Forelimb muscle (tissue), 1 donor: ENCODE measurements at places on chromosomes 4 and X. TPM values are rescaled to one million over a fixed set of nuclear protein-coding genes. Genes with fewer than 3 reads are reported as not detected.

The FREM3 gene
- polyA plus RNA-seq: 0.15 TPM

The ADH1A gene
- polyA plus RNA-seq: 0.54 TPM

The CCNB3 gene
- 2.3 TPM for polyA plus RNA-seq

DNA sequence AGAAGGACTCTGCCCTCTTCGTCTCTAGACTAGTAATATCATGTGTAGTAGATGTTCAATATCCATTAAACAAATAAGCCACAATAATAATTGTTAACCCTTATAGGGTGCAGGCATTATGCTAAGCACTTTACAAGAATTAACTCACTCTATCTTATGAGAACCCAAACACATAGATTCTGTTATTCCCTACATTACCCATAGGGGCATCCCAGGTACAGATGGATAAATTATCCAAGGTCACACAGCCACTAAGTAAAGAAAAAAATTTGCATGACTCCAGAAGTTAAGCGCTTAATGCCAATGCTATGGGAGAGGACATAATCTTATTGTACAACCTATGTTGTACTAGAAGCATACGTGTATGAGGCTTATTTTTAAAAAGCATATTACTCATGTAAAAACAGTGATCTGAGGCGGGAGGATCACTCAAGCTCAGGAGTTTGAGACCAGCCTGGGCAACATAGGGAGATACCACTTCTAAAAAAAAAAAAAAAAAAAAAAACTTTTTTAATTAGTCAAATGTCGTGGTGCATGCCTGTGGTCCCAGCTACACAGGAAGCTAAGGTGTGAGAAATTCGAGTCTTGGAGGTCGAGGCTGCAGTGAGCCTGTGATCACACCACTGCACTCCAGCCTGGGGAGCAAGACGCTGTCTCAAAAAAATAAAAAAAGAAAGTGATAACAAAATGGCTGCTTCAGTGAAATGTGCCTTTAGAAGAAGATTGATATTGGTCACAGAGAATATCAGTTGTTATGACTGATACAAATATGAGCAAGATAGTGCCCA, 13.6 kb downstream of the LDB2 start:
- no peak for DNase-seq

DNA sequence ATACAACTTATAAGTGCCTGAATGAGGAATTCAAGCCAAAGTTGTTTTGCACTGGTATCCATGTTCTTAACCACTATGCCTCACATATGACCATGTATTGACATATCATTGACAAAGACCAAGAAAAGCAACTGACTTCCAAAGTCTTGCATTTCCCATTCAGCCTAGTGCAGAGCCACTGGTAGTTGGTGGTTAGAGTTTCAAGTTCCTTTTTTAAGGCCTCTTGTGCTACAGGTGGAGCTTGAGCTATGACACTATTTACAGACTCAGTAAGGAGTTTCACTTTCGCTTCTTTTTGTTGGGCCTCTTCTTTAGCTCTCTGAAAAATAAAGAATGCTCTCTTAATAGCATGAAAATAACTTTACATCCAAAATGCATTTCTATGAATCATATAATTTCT, 763.0 kb downstream of the DMD start:
- no peak for DNase-seq

DNA sequence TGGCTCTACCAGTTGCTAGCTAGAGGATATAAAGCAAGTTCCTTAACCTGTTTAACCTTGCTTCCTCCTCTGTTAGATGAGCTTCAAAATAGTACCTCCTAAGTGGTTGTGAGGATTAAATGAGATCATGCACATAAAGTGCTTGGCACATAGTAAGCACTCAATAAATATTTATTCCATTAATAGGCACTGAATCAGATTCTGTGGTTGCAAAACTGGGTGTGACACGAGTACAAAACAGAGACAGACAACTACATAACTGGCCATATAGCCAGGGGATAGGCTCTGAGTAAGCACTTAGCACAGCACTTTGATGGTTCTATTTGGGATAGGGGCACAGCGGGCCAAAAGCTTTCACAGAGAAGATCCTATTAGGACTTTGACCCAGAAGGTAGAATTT, 150.3 kb downstream of the RELL1 start:
- no peak for DNase-seq

DNA sequence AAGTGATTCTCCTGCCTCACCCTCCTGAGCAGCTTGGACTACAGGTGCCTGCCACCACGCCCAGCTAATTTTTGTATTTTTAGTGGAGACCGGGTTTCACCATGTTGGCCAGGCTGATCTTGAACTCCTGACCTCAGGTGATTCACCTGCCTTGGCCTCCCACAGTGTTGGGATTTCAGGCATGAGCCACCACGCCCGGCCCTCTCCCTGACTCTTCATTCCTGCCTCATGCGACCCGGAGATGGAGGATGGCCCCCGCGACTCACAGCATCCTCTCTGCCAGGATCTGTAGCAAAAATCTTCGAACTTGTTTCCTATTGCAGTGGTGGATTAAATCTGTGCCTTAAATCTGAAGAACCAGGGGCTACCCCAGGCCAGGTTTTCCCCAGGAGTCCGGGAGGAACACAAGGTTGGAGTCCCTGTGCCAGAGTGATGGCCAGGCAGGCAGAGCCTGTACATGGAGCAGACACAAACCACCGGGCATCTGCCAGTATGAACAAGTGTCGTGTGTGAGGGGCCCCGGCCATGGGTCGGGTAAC, 11.5 kb downstream of the CPLX1 start:
- DNase-seq: no peak

DNA sequence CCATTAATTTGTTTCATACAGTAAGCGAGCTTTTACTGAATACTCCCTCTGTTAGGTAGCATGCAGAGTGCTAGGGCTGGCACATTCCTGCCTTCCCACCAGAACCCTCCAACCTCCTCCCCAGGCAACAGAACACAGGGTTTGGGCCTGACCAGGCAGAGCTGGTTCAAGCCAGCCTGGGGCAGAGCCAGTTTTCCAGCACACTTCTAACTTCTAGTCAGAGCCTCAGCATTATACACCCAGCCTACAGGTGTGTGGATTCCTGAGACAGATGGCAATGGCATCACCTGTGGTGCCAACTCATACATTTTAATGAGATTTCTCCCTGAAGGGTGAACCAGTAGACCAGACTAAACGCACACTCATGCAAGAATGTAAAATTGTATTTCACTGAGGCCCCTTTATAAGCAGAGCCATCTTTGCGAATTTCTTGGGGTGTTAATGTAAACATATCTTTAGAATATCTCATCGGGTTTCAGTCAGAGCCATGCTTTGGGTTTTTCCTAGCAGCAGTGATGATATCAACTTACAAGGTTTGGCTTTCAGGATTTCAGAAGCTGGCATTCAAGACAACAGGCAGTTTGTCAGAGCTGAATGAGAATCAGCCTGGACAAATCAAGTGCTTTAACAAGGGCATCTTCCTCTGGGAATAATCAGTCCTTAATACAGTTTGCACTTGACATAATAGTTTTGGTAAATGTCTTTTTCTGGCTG, 92.0 kb downstream of the GATB start:
- DNase-seq: no peak

DNA sequence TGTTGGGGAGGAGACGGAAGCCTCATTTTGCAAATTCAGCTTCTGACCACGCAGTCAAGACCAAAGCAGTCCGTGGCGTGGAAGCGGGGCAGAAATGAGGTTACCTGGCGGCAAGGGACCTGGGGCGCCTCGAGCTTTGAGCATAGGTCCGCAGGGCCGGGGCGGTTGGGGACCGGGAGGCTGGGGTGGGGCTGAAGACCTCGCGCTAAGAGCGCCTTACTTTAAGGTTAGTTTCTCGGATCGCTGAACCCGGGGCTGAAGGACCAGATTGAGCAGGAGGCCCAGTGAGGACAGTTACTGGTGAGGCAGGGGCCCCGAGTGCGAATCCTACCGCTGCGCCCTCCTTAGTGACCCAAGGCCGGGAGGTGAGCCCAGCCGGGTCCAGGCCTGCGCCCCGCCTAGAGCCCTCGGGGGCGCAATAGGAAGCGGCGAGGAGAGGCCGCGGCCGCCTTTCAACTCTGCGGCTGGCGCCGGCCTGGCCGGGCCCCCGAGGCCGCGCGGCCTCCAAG, 7.5 kb downstream of the MSX1 start:
- DNase-seq: no peak

DNA sequence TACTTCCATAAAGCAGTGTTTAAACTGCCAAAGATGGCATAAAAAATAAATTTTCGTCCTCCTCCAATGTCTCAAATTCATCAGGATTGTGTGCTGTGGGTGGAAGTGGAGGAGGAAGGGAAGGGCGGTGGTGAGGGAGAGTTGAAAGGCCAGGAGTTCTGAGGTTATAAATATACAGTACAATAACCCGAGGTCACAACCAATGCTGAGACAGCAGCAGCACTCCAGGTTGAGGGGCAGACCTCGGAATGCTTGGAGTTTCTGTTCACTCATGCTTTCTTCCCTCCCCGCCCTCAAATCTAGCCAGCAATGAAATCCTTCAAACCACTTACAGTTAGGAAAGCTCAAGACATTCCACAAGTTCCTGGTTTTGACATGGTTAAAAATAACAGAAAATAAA, 134.0 kb upstream of the SMAD1 start:
- DNase-seq: no peak

DNA sequence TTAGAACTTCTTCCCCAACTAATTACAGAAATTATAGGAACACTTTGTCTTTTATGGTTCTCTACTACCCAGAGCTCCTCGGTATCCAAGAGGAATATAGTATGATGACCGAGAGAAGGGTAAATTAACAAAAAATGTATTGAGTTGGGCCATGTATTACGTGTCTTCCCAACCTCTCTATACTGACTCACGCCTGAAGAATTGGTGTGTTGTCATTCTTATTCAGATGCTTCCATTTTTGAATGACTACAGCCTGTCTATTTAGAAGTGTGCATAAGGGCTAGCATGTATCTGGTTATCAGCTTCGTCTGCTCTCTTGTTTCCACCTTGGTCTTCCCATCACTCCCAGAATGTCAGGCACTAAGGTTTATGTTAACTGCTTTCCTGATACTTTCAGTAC, 24.5 kb upstream of the SCD5 start:
- no peak for DNase-seq

- no peak for DNase-seq
Observed at GRCh38 chr4:2937986-2938385, 25.2 kb downstream of the NOP14 start.

GRCh38 chr4:16577177-16577576, 321.3 kb downstream of the LDB2 start:
- DNase-seq: no peak

DNA sequence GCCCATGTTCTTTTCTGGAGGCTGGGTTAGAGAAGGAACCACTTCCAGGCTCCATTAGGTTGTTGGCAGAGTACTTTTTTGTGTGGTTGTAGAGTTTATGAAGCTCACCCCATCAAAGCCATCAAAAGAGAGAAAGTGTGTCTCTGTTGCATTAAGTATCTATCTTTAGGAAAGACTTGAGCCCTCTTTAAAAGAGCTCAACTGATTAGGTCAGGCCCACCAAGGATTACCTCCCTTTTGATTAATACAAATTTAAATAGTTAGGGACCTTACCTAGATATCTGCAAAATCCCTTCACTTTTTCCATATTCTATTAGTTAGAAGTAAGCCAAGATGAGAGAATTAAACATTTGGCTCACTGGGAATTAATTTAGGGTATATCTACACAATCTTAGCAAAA, 460.4 kb downstream of the PPARGC1A start:
- no peak for DNase-seq

DNA sequence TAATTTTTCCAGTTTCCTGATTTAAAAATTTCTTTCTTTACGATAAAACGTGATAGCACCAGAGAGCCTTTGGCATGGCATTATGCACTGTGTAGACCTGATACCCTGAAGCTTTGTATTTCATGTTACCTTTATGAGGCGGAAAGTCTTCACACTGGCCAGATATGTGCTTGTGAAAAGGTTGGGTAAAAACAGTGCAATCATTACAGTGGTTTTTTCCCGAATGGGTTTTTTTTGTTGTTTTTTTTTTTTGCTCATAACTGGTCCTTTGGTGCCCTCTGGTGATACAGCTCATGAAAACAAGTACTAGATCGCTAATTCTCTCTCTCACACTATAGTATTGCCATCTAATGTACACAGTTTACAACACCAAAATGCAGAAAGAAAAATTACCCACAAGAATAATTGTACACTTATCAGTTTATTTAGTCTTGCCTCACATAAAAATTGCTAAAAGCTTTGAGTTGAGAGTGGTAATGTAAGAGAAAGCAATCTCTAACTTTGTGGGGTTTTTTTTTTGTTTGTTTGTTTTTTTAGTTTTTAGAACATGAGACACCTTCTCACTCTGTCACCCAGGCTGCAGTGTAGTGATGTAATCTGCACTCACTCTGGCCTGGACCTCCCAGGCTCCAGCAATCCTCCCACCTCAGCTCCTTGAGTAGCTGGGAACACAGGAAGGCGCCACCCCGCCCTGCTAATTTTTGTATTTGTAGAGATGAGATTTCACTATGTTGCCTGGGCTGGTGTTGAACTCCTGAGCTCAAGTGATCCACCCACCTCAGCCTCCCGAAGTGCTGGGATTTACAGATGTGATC, 21.3 kb downstream of the SPCS3 start:
- DNase-seq: no peak

DNA sequence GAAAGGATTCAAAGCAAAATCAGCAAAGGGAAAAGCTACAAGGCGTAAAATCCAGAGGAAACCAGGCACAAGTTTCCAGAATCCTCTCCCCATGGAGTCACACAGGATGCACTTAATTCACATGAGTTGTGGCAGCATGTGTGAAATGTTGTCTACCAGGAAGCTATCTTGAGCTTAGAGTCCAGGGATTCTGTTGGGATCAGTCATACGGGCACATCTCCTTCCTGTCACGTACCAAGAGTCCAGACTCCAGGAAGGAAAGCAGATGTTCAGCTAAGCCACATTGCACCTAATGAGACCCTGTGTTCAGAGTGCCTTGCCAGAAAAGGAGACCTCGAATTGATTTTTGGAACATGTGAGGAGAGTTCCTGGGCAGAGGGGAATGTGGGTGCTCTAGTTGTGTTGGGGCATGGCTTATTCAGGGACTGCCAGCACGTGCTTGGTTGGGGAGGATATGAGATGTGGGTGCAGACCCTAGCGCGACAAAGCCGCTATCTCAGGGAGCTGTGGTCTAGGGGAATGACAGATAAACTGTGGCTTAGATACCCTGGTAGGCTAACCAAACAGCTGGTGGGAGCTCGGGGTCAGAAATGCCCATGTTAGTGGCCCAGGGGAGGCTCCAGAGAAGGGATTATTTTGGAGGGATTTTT, 70.0 kb downstream of the EVC start:
- no peak for DNase-seq

DNA sequence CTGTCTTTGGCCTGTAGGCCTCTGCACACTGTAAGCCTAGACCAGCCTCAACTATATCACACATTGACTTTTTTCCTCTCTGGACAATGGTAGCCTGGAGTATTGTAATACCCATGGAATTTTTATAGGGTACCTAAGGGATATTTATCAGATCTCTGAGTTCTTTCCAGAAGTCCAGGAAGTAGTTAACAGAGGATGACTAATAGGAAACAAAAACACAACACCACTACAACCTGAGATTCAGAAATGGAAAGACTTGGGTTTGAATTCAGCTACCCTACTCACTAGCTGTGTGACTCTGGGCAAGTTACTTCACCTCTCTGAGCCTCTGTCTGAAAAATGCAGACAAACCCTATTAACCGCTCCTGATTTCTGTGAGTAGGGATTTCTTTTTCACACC, 7.7 kb upstream of the STX18 start:
- no peak for DNase-seq

GRCh38 chr4:186104114-186104889, at the start of gene FAM149A:
Gene FAM149A (plus strand): TSS chr4:186104704.
- DNase-seq: no peak
